ENCODE measurements at places on chromosomes 1 and 21.
A peak's percentile ranks its signal among the peaks of the same experiment; 100 is the strongest.

DNA sequence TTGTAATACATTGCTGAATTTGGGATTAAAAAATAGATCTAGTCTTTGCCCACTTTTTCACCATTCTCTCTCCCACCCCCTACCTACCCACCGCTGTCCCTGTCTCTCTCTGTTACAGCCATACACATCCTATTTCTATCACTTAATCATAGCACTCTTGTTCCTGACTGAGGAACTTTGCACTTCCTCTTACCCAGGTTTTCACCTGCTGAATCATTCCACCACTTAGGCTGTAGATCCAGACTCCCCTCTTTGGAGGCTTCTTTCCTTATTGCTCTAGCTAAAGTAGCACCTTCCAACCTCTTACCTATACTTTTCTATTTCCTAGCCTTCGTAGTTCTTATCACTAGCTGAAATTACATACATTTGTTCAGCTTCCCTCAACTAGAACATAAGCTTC lies 59.6 kb downstream of the ATP6V1G3 start:
- no peak for DNase-seq

DNA sequence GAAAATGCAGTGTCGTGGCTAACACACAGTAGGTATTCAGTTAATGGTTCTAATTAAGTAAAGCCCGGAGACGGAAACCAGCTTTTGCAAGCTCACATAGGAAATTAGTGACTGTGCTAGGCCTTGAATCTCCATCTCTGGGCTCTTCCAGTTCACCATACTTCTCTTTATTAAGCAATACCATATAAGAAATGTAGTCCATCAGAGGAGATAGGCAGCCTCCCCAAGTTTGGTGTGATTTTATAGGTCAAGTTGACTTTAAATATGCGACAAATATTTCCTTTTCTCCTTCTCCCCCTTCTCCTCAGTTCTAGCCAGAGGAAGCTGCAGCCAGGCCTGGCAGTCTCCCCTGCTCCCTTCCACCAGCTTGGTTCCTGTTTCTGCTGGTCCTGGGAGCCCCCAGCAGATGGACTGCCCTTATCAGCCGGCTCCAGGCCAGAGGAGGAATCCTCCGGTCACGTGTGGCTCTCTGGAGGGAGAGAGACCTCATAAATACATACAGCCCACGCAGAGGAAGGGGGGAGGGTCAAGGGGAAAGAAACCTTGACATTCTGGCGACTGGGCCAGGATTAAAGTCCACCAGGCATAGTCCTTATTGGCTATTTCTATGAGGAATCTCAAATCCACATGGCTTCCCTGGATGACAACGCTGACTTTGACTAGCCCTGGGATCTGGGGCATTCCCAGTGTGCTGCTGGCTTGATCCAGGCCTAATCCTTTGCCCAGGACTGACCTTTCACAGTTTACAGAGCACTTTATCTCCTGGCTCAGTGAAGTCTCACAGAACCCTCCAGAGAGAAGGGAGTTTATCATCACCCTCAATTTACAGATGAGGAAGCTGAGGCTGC lies 115.1 kb upstream of the JUN start:
- DNase-seq, result no peak

GRCh38 chr1:98385652-98386051 lies 275.9 kb upstream of the SNX7 start:
- DNase-seq, result no peak

- DNase-seq, result no peak
Measured at GRCh38 chr1:50420689-50421365, 2.4 kb downstream of the DMRTA2 start.

- peak; percentile 63 for DNase-seq
Measured at GRCh38 chr21:38263493-38263892, 6.7 kb downstream of the KCNJ15 start.

- DNase-seq, result no peak
Measured at GRCh38 chr1:7552402-7552801, 218.7 kb upstream of the VAMP3 start.

DNA sequence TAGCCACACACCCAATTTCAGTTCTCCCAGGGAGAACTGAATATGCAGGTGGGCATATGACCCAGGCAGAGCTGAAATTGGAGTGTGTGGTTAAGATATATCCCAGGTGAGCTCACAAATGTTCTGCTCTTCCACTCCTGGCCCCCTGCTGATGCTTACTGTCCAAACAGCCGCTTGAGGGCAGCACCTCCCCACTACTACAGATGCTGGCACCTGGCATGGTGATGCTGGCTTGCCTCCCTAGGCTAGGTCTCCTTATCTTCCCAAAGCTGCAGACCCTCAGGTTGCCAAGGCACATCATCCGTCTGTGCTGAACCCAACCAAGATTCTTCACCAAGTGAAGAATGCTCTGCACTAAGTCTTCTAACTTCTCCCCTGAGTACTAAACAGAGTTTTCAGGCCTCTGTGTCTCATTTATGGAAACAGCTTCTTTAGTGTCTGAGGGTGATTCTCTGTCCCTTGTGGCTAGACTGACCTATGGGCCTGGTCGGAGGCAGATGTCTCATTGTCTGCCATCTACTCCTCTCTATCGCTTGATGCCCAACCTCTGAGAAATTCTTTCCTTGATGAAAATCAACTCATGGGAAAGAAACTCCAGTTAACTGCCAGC lies 27.2 kb downstream of the XCL1 start:
- DNase-seq, result peak; percentile 63

GRCh38 chr1:66267201-66267940 lies 266.6 kb upstream of the SGIP1 start:
- DNase-seq, result no peak

DNA sequence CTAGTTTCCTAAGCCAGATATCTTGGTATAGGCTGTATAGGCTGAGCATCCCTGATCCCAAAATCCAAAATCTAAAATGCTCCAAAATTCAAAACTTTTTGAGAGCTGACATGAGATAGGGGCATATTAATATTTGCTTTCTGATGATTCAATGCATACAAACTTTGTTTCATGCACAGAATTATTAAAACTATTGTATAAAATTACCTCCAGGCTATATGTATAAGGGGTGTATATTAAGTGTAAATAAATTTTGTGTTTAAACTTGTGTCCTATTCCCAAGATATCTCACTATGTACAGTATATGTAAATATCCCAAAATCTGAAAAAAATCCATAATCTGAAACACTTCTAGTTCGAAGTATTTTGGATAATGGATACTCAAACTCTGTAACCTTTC lies 2.6 kb downstream of the WDR64 start:
- no peak for DNase-seq

GRCh38 chr1:45804669-45804969 lies 1.2 kb downstream of the MAST2 start:
- no peak for DNase-seq

DNA sequence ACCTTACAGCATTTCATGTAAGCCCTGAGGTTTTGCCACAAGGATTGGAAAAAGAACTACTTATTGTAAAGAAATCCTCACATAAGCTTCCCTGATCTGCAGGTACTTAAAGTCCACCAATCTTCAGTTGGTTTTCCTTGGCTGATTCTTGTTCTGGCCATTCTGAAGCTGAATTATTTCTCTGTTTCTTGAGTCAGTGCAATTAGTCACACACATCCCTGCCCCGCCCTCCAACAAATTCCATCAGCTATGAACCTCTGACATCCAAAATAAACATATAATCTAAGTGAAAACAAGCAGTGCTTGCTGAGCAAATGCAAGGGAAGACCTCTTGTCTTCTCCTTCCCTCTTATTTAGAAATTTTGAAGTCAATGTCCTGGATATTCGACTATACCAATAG lies 8.2 kb upstream of the FNDC7 start:
- peak; percentile 75 for DNase-seq

All from fibroblast of skin of scalp (primary cell).